HCT116 (cell line): ENCODE measurements at places on chromosomes 3 and 15. TPM values are rescaled to one million over a fixed set of nuclear protein-coding genes. Genes with fewer than 3 reads are reported as not detected.

DNA sequence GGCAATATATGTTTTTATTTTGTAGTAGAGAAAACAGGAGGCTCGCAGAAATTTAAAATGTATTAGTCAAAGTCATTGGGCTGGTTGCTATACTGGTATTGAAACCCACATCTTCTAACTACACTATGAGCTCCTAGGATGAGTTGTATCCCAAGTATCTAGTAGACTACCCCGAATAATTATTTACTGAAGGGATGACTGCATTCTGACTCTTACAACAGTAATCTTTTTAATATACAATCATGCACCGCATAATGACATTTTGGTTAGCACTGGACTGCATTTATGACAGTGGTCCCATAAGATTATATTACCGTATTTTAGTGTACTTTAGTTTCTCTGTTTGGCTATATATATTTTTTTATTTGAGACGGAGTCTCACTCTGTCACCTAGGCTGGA, 15.3 kb downstream of the PIGB start:
- no peak for DNase-seq

GRCh38 chr3:131353016-131353877, 28.3 kb upstream of the NUDT16 start:
- DNase-seq: no peak

The CCR3 gene
- not detected for total RNA-seq

The AADAC gene
- total RNA-seq: 3.8 TPM

DNA sequence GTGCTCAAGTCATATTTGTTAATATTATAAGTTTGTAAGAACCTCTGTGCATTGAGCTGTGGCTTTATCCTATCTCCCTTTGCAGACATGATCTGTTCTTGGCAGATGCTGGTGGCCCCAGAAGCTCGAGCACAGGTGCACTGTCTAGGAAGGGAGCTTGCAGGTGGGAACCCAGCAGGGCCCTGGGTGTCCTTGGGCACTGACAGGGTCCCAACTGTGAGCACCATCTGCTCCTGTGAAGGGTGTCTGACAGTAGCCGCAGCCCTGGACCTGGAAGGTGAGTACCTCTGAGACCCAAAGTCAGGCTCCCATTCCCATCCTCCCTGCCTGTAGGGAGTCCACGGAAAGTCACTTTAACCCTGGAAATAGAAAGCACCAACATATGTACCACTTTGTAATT, 2.4 kb upstream of the REC114 start:
- DNase-seq: no peak
